ENCODE measurements at places on chromosomes 5 and 9.
A peak's percentile ranks its signal among the peaks of the same experiment; 100 is the strongest.

GRCh38 chr5:127813633-127814587 lies 110.7 kb downstream of the CCDC192 start:
- DNase-seq, result no peak

DNA sequence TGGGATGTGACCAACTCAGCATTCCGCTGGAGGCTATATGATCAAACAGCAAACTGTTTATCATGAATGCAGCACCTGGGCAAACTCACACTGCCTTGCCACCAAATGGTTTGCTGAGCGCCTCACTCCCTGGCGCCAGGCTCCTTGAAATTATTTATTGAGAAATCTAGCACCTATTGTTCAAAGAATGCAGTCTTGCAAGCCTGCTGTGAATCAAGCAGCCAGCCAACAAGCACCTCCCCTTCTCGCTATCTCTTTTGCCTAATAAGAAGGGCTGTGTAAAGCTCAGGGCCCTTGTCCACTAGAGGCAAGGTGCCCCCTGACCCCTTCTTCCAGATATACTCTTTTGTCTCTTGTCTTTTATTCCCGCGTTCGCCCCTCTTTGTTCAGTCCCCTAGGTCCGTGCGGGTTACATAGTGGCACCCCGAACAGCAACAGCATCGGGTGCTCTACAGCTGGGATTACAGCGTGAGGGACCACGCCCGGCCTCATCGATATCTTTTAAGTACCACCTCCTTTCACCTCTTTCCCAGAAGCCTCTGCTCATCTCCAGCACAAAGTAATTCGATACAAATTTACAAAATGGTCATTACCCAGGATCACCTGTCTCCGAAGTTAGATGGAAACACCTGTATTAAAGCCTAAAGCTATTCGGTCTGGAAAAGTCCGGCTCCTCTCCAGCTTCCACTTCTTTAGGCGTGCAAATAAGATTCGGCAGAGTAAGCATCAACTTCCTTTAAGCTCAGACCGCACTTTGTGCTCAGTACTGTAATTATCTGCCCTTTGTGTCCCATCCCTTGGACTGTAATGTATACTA lies 896 bp downstream of the RIGI start:
- no peak for DNase-seq

DNA sequence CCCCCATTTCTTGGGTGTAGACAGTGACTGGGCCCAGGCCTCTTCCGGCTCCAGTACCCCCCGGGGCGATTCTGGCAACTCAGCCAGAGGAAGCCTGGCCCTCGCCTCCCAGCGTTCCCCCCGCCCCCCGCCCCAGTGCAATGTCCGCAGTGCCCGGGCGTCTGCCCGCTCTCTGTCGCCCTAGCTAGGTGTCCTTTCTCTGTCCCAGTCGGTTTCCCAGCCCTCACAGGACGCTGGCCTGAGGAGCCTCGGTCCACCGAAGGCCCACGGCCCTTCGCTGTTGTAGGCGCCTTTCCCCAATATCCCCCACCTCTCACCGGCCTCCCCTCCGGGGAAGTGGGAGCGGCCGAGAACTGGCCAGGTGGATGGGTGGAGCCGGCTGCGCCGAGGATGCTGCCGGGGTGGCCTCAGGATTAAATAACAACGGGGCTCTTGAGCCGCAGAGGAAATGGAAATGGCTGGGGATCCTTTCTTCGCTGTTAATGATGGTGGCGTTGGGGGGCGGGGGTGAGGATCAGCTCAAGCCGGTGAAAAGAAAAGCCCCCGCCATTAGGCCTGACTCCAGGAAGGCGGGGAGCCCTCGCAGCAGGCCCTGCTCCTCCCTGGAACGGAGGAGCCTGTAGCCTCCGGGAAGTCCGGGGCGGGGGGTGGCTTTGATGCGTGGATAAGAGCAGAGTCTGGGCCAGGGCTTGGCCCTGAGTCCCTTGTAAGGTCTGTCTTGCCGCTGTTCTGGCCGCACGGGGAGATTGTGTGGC lies 1.1 kb upstream of the SPRY4 start:
- peak; percentile 81 for DNase-seq

- DNase-seq, result no peak
Observed at GRCh38 chr9:24793787-24794186, 248.1 kb upstream of the IZUMO3 start.

- DNase-seq, result no peak
Observed at GRCh38 chr5:8291641-8292040, 422.7 kb downstream of the MTRR start.

- DNase-seq, result no peak
Observed at GRCh38 chr5:1515921-1516571, 7.7 kb downstream of the LPCAT1 start.

DNA sequence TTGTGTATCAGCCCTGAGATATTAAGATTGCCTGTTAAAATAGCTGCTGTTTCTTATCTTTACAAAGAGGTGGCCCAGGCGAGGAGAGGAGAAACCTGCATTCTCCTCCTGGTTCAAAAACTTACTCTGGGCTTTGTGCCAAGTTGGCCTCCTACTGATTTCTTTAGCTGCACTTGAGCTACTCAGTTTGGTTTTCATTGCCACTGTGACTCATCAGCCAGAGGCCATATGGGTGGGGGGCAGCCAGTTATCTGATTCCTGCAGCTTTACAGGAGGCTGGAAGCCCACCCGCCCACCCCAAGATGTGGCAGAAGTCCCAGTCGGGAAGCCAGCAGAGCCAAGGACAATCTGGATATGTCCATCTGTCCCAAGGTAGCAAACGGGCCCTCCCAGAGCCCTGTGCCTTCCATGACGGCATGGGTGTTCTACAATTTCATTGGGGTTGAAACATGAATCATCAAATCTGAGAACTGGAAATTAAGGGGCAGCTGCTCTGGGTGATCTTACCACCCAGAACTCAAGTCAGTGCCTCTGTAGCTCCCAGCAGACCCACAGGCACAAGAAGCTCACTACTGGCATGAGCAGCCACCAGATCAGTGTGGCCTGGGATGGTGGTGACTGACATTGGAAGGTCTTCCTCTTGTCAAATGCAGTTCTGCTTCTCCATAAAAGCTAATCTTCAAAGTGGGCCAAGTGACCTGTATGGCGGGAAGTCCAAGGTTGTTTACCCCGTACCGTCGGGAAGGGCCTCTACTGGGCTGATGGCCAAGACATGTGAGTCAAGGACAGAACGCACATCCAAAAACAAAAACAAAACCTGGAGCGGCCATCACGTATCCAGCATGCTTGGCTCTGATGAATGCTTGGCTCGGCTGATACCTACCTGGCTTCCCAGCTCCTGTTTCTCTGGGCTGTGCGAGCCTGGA lies 15.6 kb downstream of the FCN2 start:
- no peak for DNase-seq

DNA sequence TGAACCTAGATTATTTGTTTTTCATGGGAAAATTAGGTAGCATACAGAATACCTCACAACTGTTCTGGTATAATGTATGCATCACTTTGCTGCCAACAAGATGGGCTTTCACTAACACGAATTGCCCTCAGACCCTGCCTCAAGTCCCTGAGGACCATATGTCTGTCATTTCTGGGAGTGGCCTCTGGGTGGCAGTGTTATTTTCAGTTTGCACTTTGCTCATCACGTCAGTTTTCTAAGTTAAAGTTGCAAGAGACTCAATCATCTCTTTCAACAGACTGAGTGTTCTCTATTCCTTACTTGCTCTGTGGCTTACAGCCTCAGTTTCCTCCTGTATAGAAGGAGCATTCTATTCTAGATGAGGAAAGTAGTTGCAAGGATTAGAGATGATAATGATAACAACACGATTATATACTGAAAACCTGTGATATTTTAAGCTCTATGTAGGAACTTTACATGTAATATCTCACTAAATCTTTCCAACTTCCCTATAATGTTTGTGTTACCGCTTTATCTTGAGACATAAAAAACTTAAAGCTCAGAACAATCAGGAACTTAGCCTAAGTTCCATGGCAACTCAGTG lies 55.7 kb downstream of the TSSK1B start:
- DNase-seq, result peak; percentile 69

DNA sequence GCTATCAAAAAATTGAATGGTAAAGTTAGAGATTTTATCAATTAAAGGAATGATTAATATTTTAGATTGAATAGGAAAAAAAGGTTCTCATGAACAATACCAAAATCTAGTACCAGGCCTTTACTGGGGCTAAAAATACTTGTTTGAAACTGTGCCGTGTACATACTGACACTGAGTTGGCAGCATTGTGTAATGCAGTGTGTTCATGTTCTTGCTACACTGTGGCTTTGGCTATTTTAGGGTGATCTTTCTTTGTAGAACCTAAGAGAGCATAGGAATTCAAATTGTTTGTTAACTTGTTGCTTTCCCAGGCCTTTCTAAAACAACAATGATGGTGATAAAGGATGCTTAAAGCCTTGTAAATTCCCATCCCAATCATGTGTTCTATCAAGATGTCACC lies 80.9 kb downstream of the KIF4B start:
- no peak for DNase-seq

- no peak for DNase-seq
Observed at GRCh38 chr5:83925321-83925954, 204.8 kb upstream of the HAPLN1 start.

- no peak for DNase-seq
Observed at GRCh38 chr9:131386281-131386680, 7.6 kb upstream of the PRRC2B start.

DNA sequence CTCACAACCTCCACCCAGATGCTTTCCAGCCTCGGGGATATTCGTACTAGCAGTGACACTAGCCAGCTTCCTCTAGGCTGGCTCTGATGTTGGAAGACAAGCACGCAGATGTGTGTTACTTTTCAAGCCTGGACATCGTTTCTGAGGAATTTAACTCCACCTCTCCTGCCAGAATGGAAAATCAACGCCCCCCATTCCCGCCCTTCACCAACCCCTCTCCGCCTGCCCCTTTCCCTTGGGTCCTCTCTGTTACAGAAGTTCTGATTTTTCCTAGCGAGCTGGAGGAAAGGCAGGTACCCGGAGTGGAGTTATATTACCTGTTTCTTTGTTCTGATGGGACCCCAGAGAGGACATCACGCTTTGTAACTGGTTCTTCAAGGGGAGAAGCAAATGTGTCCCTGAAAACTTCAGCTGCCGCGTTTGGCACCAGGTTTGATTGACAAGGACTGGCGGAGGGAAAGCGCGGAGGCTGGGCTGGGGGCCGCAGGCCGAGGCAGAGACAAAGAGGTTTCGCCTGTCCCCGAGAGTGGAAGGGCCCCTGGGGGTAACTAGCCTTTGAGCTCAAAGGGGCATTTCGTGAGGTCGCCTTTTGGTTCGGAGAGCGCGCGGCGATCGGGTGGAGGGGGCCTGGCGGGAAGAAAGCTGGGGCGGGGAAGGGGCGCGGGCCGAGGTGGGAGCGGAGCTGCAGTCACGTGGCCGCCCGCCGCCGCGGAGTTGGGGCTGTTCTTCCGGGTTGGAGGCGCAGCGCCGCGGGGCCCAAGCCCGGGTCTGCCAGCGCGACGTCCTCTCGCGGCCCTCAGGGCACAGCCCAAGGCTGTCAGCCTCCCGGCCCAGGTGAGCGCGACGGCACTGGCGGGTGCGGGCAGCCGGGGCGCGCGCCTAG lies at the start of gene NNT:
Gene NNT, plus strand, starts transcription at position 720 of the 883 bp plus-strand sequence. CDS start 6,016 bp downstream, outside the sequence.
- peak; percentile 84 for DNase-seq

DNA sequence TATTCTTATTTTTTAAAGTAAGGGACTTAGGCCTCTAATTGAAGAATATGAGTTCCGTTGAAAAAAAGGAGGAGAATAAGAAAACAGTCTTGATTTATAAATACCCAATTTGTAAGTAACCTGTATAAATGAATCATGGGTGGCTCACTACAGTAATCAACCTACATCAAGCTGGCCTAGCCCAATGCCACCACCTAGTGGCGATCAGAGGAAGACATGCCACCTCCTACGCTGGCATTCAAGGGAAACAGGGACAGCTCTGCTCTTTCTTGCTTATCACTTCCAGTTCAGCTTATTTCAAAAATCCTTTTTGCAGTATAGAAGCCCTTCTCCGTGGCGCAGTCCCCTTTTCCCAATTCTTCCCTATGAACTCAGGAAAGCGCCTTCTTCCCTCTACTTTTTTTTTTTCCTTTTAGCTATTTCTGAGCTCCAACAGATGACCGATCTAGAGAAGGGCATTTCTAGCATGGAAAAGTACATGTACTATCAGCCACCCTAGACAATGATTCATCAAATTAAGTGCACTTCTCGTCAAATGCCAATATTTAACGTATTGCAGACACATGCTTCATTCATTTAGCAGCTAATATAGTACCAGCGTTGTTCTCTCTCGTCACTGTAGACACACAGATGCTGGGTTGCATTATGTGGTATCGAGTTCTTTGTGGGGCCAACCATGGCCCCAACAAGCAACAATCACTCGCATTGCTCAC lies 28.3 kb downstream of the PTPN3 start:
- peak; percentile 74 for DNase-seq

- no peak for DNase-seq
Observed at GRCh38 chr5:176577312-176578176, 28.4 kb downstream of the CDHR2 start.

GRCh38 chr5:56490971-56491468 lies 257.9 kb upstream of the ANKRD55 start:
- no peak for DNase-seq

DNA sequence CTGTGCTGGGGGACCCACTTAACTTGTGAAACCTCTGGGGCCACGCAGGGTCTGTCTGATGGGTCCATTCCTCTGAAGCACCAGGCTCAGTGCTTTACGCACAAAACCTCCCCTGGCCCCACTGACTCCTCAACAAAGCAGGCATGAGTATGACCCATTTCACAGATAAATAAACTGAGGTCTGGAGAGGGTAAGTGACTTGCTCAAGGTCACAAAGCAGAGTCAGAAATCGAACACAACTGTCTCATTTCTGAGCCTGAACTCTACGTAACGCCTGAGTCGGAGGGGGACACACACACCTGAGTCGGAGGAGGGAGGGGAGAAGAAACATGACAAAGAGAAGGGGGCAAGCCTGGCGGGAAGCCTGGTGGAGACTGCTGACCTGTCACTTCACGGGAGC lies 48.0 kb upstream of the RAPGEF1 start:
- no peak for DNase-seq

- peak; percentile 84 for DNase-seq
Observed at GRCh38 chr9:134778841-134779411, 101.7 kb upstream of the FCN2 start.

DNA sequence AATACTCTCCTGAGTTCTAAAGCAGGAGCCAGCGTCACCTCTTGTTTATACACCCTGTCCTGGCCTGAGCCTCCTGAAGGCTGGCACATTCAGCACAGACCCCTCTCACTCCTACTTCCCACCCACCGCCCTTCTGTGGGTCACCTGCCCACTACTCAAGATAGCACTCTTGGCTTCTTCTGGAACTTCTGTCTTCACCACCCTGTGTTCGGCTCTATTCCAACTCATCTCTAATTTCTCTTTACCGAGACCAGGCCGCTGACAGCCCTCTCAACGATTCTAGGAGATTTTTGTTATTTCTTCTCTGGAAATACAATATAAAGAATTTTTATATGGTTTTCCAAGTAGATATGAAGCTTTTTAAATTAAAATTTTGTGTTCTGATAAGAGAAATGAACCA lies 57.4 kb downstream of the IRF1 start:
- no peak for DNase-seq

DNA sequence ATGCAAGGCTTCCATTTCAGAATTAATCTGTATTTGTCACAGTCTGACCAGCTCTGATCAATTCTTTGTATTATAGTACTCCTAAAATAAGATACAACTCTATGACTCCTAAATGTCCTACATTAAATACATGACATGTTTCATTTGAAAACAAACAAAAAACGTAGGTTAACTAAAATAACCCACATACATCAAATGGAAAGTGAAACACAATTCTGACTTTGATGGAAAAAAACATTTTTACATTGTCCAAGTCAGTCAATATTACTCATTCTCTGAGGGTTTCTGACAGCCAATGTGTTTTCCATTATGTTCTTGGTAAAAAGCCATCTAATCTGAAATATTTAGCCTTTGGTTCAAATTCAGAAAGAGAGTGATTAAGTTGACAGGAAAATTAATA lies 8.7 kb downstream of the HMGCS1 start:
- DNase-seq, result no peak

- no peak for DNase-seq
Observed at GRCh38 chr9:132733260-132733815, 63.1 kb downstream of the GTF3C4 start.
